ENCODE measurements at places on chromosomes 2 and 18. TPM values are rescaled to one million over a fixed set of nuclear protein-coding genes. Genes with fewer than 3 reads are reported as not detected.

SERPINB11 gene
- total RNA-seq = not detected

DSG1 gene
- not detected for total RNA-seq

GRCh38 chr18:27704736-27705361 lies 472.1 kb downstream of the CDH2 start:
- DNase-seq = no peak

DNA sequence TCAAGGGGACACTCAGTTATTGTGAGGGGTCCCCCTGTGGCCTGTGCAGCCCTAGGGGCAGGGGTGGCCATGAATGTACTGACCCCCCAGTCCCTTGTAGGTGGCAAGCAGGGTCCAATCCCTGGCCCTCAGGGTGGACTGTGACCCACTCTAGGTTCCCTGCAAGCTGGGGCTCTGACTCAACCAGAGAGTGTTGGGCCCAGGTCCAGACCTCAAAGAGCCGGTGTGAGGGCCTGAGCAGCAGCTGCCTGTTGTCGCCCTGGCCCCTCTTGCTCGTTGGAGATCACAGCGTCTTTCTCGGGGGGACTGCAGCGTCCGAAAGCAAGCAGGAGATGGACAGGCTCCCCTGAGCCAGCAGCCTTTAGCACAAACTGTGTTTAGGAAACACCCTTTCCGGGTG lies 66.8 kb upstream of the ATG16L1 start:
- DNase-seq = no peak

DNA sequence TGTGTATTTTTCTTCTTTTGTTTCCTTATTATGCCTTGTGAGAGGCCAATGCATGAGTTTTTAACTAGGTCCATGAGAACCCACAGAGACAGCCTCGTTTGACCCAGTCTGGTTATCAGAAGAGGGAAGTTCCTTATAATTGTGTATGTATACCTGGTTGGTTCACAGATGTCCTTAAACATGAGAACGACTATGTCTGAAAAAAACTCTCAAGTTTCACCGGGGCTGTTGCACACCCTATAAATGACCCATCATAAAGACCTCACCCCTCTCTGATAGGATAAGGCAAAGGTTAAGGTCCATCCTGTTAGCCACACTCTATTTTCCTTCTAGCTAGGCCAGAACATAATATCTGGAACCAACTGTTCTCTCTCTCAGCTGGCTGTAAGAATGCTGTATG lies 42.7 kb upstream of the MSH2 start:
- DNase-seq = no peak

DNA sequence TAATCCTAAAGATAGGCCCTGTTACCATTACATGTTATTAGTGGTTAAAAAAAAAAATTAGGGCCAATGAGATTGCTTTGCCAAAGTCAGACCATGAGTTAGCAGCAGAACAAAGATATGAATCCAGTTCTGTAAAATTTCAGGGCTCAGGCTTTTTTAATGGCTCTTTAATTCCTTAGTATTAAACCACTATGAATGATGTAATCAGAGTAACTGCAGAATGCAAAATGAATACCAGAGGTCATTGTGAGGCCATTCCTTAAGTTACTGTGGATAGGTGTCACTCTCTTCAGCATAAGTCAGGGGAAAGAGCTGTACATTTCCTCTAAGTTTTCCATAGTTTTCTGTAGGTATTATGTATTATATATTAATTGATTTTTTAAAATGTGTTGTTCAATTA lies 42.2 kb upstream of the TBR1 start:
- no peak for DNase-seq

Data from activated CD4-positive, alpha-beta T cell treated with anti-CD3 and anti-CD28 coated beads, Interleukin-2, amount 10 ng/mL, durations not matched to agents 24 days and 14 days (primary cell).